Epithelial cell of proximal tubule (primary cell): ENCODE measurements at places on chromosomes 13 and 19.

DNA sequence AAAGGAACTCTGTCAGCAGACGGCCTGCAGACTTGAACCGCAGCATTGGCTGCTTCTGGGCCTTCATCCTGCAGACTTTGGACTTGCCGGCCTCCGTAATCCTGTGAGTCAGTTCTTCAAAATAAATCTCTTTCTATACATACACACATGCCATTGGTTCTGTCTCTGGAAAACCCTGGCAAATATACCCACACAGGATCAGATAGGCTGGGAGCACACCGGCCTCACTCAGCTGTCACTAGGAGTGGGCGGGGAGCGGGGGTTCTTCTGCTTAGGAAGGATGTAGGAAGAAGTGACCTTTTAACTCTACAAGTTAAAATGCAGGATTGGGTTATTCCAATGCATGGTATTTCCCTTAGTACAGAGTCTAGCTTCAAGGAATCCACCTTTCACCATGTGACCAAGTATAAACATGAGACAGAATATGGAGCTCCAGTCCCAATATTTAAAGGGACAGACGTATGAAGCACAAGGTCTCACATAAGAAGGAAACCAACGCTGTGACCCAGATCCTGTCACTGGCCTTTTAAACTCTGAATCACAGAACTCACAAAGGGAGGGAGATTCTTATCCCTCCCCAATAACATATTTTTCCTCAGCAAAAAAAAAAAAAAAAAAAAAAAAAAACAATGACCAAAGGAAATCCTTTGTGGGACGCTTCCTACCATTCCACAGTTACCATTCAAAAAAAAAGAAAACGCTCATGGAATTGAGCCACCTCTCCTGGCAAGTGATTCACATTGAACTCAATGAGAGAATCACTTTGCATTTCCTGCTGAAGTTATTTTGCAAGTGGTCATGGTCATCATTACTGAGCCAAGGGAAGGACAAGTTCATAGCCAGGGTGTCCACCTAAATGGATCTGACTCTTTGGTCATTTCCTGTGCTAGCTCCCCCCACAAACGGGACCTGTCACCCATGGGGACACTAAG is 352.9 kb downstream of the FOXO1 start:
- no peak for DNase-seq

- no peak for DNase-seq
Observed at GRCh38 chr19:5113633-5114586, 145.0 kb downstream of the KDM4B start.

DNA sequence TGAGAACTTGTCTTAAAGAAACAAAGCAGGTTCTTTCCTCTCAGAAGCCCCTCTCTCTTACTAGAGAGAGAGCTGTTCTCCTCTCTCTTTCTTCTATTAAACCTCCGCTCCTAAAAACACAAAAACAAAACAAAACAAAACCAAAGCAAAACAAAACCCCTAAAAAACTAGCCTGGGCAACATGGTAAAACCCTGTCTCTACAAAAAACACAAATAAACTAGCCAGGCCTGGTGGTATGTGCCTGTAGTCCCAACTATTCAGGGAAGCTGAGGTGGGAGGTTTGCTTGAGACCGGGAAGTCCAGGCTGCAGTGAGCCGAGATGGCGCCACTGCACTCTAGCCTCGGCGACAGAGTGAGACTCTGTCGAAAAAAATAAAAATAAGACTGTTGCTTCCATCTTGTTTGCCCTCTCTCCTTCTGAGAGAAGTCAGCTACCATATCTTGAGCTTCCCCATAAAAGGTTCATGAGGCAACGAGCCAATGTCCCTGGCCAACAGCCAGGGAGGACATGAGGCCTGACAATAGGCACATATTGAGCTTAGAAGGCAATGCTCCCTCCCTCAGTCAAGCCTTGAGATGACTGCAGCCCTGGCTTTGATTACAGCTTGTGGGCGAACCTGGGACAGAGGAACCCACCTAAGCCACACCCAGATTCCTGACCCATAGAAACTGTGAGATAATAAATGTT is 17.5 kb upstream of the FLT3 start:
- DNase-seq, result no peak

GRCh38 chr13:65653613-65654012 is 1576.5 kb downstream of the PCDH9 start:
- no peak for DNase-seq

DNA sequence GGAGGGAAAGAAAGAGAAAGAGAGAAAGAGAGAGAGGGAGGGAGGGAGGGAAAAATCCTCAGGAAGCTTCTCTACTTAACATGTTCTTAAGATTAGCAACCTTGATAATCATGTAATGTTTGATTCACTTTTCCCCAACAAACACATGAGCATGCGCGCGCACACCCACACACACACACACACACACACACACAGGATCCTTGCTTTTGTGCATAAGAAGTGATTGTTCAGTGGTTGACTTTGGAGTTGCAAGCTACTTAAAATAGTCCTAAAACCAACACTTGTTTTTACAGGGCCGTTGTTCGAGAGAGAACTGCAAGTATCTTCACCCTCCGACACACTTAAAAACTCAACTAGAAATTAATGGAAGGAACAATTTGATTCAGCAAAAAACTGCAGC is 100.0 kb upstream of the RAP2A start:
- no peak for DNase-seq

GRCh38 chr19:45499196-45500180 is 1.2 kb downstream of the PPM1N start:
- no peak for DNase-seq

DNA sequence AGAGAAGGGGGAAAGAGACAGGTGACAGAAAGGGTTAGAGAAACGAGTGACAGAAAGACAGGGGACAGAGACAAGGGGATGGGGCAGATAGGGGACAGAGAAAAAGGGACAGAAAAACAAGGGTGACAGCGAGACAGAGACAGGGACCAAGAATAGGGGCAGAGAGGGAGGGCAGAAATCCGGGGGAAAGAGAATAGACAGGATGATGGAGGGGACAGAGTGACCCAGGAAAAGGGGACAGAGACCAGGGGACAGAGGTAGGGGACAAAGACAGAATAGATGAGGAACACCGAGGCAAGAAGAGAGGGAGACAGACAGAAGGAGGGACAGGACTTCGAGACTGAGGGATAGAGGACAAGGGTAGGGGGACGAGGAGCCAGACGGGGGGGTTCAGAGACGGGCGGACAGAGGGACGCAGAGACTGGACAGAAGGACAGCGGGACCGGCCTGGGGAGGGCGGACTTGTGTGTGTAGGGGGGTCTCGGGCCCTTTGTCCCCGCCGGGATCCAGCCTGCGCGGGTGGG is 593 bp downstream of the CADM4 start:
- DNase-seq, result no peak

DNA sequence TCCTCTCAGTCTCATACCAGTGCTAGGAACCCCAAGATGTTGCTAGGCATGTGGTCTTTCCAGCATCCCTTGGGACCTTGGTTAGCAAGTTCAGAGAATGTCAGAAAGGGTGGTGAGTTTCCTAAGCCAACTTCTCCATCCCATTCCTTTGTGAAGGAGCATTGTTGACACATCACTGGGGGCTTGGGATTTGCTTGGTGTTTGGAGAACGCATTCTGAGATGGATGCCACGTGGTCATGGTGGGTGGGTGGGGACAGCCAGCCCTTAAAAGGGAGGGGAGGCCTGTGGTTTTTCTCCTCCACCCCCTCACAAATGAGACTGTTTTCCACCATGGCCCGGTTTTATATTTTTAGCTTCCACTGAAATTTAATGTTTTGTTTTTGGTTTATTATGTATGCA is 83.3 kb upstream of the ZNF536 start:
- no peak for DNase-seq

- no peak for DNase-seq
Observed at GRCh38 chr19:1817553-1818179, 5.6 kb upstream of the ATP8B3 start.

- no peak for DNase-seq
Observed at GRCh38 chr13:40366119-40366518, 300.3 kb downstream of the FOXO1 start.

DNA sequence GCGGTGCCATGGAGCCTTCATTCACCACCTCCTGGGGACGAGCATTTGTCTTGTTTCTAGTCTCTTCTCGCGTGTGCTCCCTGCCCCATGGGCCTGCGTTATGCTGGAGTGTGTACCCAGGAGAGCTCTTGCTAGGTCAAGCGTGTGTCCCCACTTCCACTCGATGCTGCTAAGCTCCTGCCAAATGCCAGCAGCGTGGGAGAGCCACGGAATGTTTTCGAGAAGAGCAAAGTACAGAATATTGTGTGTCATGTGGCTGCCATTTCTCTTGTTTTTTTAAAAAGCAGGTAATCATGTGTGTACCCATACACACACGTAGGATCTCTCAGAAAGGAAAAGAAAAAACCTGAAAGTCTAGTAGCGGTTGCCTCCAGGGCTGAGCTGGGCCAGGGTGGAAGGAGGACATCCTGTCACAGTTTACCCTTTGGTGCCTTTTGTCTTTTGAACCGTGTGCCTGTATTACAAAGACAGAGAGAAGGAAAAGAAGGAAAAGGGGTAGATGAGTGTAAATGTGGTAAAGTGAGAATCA is 28.6 kb downstream of the PAK4 start:
- DNase-seq, result no peak

DNA sequence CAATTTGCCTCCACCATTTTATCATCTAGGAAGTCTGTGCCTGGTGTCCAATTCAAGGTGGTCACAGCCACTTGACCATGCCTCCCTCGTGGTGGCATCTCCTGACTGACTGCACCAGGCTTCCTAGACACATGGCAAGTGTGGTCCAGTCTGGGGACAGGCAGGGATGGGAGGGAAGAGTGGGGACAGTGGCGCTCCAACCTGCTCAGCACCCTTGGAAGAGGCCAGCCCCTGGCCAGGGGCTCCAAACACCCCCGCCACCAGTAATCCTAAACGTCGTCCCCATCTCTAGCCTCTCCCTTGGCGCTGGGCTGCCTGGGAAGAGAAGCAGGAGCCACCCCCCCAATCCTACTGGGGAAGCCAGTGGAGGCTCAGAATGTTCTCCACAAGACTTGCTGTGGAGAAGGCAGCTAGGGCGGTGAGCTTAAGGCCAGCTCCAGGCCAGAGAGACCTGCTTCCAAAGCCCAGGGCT is 2.7 kb downstream of the RPL36 start:
- DNase-seq, result no peak

DNA sequence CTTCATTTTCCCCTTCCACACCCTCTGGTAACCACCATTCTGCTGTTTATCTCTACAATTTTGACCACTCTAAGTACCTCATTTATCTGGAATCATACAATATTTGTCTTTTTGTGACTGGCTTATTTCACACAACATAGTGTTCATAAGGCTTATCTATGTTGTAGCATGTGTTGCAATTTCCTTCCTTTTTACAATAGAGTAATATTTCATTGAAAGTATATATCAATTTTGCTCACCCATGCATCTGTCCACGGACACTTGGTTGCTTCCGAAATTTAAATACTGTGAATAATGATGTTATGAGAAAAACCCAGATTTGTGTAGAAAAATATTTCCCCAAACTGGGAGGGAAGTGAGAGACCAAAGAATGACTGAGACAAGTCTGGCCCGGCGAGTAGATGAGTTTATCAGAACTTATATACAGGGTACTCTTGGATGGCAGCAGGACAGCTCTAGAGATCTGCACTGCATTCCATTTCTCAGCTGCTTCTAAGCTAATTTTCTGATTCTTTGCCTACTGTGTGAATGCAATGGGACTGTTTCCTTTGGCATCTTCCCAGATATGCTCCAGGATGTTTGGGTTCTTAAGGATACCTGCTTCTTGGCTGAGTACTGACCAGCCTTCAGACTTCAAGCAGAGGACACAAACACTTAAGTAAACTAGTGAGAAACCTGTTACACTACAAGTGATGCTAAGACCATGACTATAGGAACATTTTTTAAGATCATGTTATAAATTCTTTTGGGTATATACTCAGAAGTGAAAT is 834.0 kb upstream of the PCDH9 start:
- DNase-seq, result no peak

DNA sequence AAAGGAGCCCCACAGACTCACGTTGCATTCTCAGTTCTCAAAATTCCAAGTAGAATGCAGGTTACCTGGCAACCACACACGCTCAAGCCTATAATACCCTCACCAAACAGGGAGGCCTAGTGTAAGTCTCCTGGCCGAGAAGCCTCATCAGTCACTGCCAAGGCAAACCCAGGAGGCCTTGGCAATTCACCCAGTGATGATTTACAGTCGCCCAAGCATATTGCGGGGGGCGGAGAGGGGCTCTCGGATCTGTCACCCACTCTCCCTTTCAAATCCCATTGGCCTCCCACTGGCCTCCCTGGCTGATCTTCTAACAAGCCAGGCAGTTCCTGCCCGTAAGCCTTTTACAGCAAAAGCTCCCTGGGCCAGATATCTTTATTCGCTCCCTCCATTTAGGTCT is 1.1 kb downstream of the AKAP8L start:
- no peak for DNase-seq

- no peak for DNase-seq
Observed at GRCh38 chr19:43148233-43148632, 38.1 kb downstream of the PSG5 start.

DNA sequence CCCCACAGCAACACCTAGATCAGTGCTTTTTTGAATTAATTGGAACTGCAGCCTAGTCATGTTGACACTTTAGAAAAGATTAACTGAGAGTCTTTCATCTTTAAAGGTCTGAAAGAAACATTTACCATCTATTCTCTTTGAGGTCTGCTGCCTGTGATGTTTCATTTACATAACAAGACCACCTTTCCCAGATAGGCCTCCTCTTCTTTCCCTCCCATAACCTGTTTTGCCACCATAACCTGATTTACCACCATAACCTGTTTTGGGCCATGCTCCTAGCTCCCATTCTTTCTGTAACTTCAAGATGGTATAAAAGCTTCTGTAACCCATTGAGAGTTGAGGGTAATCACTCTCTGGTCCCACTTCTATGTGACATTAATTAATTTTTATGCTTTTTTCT is 320.8 kb downstream of the PCDH20 start:
- DNase-seq, result no peak

- DNase-seq, result no peak
Observed at GRCh38 chr13:71866335-71867130, 471 bp downstream of the DACH1 start.

- DNase-seq, result no peak
Observed at GRCh38 chr19:36009220-36009619, 607 bp upstream of the SYNE4 start.

DNA sequence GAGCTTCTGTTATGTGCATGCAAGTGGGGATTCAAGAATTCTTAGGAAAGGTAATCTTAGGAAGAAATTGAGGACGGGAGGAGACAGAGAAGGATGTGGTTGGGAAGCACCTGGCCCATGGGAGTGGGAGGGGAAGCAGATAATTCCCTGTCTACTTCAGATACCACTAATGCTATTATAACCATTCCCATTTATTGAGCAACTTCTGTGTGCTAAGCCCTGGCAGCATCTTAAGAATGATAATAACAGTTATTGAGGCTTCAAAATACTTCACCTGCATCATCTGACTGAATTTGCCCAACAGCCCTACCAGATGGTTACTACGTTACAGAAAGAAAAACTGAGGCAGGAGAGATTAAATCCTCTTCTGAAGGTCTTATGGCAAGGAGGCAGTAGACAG is 1.4 kb downstream of the EPS8L1 start:
- DNase-seq, result no peak

DNA sequence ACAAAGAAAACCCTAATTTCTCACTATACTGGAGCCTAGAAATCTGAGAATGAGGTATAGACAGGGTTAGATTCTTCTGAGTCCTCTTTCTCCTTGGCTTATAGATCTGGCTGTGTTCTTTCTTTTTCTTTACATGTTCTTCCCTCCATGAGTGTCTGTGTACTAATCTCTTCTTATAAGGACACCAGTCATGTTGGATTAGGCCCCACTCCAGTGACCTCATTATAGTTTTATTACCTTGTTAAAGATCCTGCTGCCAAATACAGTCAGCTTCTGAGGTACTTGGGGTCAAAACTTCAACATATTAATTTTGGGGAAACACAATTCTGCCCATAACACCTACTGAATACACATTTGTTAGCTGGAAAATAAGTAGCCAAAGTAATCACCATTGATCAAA is 302.6 kb downstream of the PCDH9 start:
- no peak for DNase-seq
